Left colon (tissue), 2 donors: ENCODE measurements at places on chromosomes 3 and 15. TPM values are rescaled to one million over a fixed set of nuclear protein-coding genes. Genes with fewer than 3 reads are reported as not detected.
A peak's percentile ranks its signal among the peaks of the same experiment; 100 is the strongest.

- no peak for DNase-seq
Observed at GRCh38 chr3:182382112-182382857, 411.0 kb upstream of the ATP11B start.

The ZNF197 gene
- total RNA-seq: 12.5 TPM

- peak; percentile 77 for DNase-seq
Observed at GRCh38 chr15:73240866-73241499, 127.8 kb downstream of the HCN4 start.

The EPHB3 gene
- total RNA-seq: 32.9 TPM

GRCh38 chr3:25782636-25782937 lies 656 bp downstream of the NGLY1 start:
- no peak for DNase-seq

The DNASE1L3 gene
- 1.2 TPM for total RNA-seq

- DNase-seq: peak; percentile 63
Observed at GRCh38 chr3:27712136-27713077, 9.7 kb downstream of the EOMES start.

DNA sequence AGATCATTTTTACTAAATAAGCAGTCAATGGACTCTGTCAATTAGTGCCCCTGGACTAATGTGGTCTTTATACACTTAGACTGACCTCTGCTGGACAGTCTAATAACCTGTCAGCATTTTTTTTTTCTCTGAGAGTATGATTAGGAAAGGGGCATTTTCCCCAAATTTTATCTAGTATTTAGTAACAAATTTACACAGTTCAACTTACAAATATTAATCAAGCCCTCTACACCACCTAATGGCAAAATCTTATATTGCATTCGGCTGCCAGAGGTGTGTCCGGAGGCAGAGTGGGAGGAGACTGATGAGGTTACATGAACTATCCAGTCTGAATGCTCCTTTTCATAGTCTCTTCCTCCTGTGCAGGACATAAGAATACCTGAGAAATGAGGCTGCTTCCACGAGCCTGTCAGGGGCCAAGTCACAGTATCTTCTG lies 36.0 kb upstream of the COLQ start:
- DNase-seq: no peak

DNA sequence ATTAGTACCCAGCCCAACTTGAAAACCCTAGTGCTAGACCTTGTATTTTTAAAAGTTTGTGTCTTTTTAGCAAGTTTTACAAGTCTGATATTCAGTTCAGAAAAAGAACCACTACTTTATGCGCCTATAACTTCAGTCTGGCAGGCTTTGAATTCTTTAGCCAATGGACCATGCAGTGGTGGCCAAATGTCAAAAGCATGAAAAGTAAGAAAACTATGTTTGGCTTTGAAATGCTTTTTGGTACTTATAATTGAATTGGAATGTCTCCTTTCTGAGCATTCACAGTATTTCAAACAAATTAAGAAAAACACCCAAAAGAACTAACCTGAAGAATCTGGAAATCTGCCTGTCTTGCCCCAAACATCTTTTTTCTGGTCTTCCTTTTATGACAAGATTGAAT lies 12.8 kb downstream of the WDR48 start:
- DNase-seq: no peak

The CCR9 gene
- total RNA-seq: 0.34 TPM

DNA sequence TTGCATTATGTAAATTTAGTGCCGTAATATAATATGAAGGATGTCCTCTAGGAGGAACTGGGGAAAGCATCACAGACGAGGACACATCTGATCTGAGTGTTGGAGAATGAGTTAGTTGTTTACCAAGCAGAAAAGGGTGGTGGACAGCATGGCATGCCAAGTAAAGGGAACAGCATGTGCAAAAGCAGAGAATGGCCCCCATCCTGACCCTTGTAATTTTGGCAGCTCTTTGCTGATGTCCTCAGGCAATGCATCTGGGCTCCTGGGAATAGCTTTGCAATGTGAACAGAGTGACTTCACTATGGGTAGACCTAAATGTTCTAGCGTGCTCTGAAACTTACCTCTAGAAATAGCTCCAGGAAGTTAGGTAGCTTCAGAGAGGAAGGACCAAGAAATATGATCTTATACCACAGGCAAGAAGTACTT lies 263.3 kb downstream of the LPP start:
- no peak for DNase-seq

The TRH gene
- not detected for total RNA-seq

The GALK2 gene
- total RNA-seq: 38.5 TPM

DNA sequence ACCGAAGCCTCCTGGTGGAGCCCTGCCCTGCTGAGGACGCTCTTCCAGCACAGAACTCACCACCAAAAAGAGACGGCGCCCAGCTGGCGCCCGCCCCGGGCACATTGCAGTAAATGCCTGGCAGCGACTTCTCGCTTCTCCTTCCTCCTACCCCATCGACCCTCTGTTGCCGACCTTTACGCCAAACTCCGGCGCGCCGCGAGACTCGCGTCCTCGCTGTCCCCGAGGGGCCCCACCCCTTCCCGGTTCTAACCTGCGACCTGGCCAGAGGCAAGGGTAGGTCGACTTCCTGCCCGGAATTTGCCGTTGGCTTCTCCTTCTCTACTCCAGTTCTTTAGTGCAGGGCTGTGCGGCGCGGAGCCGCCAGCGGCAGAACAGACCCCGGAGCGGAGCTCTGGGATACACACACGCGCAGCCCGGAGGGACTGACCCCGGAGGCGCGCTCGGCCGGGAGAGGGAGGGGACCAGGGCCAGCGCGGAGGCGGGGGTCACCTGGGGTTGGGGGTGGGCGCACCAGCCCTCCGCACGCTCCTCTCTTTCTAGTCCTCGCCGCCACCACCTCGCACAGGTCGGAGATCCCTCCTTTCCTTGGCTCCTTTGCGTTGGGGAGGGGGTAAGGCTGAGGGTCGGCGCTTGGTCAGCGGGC lies 226.6 kb upstream of the AZI2 start:
- DNase-seq: no peak

The APBA2 gene
- 1.2 TPM for total RNA-seq

- DNase-seq: no peak
Observed at GRCh38 chr3:90241481-90241880, 1134.1 kb downstream of the EPHA3 start.

The RTP2 gene
- total RNA-seq: not detected
